ENCODE measurements at places on chromosomes 16 and 17.
A peak's percentile ranks its signal among the peaks of the same experiment; 100 is the strongest.

- DNase-seq, result no peak
These were observed 22.5 kb downstream of the ATPAF2 start for GRCh38 chr17:18016426-18016825.

DNA sequence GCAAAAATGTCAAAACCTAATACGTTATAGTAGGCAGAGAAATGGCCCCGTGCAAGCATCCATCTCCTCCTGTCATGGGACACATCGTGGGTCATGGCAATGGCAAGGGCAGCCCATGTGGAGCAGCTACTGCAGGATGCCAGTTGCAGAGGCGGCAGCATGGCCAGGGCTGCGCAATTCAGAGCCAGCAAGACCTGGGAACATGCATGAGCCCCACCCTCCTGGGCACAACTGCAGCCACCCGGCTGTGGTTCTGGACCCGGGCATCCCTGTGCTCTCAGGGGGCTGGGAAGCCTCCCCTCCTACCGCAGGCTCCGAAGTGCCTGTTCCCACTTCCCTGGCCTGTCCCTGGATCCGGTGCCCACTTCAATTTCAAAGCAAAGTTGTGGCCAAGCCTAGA lies 203.6 kb downstream of the CPPED1 start:
- DNase-seq, result no peak

- DNase-seq, result peak; percentile 61
These were observed 913 bp downstream of the SLC13A5 start for GRCh38 chr17:6712058-6712853.

DNA sequence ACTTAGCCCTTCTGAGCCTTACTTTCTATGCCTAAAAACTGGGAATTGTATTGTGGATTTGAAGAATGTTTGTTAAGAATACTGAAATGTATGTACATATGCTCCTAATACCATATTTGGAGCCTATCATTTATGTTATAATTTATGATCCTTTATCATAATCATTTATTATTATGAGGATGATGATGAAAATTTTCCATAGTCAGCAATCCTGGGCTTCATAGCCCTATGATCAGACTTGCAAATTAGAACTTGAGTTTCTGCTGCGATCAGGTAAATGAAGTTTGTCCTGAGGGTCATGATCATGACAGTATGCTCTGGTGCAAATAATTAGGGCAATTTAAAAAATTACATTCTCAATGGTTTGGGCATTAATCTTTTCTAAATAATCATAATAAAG lies 147.4 kb downstream of the CA10 start:
- no peak for DNase-seq

DNA sequence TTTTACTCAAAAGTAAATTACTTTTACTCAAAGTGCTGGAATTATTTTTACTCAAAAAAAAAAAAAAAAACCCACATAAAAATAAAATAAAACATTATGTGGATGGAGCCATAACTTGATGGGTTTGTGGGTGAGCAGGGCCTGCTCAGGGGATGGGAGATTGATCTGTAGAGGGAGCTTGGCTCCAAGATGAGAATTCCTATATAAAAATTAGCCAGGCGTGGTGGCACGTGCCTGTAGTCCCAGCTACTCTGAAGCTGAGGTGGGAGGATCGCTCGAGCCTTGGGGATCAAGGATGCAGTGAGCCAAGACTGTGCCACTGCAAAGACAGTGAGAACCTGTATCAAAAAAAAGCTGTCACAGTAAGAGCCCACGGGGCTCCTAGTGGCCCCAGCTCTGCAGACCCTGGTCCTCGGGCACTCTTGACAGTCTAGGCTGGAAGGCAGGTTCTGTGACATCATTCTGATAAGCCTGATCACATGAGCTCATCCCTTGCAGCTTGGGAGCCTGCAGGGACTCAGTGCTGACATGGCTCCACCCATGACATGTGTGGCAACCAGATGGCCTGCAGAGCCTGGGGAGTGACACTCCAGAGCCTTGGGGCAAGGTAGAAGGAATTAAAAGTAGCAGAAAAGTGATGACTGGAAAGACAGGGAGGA lies 42.5 kb downstream of the ST3GAL2 start:
- peak; percentile 57 for DNase-seq

DNA sequence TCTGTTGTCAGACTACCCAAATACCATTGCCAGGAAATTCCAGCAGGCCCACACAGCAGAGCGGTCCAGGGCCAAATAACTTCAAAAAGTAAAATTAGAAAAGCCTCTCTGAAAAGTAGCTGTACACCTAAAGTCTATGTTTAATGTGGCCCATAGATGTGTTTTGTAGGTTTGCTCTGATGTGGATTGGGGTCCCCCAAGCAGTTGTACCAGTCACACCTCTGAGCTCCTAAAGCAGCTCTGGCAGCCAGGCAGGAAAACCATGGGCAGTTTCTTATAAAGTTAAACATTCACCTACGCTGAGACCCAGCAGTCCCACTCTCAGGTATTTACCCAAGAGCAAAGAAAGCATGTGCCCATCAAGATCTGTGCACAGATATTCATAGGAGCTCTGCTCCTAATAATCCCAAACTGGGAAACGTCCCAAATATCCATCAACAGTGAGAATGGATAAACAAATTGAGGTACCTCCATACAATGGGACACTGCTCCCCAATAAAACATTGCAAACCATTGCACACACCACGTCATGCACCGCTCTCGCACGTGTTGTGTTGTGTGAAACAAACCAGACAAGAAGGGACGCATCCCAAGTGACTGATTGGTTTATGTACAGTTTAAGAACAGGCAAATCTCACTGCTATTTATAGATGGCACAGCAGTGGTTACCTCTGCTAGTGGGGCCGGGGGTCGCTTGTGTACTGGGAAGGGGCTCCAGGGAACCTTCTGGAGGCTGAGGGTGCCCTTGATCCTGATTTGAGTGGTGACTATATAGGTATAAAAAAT lies 15.8 kb upstream of the PRM1 start:
- DNase-seq, result peak; percentile 15

DNA sequence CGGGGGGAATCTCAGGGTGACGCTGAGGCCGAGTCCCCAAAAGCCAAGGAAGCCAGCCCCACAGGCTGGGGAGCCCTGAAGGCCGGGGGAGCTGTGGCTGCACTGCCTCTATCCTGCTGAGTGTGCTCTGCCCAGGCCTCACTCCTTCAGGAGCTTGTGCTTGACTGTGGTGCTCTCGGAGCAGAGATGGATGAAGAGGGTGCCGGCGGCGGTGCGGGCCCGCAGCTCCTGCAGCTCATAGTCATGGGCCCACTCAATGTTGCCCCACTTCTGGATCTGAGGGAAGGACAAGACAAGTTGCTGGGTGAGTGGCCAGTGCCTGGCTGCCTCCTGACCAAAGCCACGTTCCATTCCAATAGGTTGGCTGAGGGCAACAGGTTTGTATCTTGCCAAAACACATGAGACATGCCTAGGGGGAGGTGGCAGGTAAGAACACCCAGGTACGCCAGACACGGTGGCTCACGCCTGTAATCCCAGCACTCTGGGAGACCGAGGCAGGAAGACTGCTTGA lies 20.5 kb downstream of the ATPAF2 start:
- DNase-seq, result no peak

DNA sequence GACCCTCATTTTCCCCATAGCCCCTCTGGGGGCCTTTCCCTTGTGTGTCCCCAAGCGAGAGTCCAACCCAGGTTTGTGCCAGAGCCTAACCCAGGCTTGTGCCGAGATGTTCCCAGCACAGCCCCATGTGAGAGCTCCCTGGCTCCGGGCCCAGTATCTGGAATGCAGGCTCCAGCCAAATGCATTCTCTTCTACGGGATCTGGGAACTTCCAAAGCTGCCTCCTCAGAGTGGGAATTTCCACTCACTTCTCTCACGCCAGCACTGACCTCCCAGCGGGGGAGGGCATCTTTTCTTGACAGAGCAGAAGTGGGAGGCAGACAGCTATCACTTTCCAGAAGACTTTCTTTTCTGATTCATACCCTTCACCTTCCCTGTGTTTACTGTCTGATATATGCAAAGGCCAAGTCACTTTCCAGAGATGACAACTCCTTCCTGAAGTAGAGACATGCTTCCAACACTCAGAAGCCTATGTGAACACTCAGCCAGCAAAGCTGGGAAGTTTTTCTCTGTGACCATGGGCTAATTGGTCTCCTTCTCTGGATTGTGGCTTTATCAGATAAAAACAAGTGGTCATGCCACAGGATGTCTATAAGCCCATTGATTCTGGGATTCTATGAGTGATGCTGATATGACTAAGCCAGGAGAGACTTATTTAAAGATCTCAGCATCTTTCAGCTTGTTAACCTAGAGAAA lies 2.5 kb upstream of the CCL2 start:
- DNase-seq, result peak; percentile 63

DNA sequence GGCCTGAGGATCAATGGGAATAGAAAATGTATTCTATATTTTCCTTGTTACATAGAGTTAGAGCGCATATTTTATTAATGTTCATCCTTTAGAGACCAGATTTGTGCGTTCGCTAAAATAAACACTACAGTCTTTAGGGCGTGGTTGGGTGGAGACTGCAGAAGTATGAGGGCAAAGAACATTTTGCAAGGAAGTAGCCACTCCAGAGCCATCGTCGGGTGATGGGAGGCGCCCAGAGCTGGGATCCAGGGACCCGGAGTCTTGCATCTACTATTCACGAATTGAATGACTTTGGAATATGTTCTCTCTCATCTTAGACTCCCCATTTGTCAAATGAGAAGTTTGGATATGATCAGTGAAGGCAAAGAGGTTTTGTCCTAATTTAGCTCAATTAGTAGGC lies 154.2 kb upstream of the IRX6 start:
- no peak for DNase-seq

DNA sequence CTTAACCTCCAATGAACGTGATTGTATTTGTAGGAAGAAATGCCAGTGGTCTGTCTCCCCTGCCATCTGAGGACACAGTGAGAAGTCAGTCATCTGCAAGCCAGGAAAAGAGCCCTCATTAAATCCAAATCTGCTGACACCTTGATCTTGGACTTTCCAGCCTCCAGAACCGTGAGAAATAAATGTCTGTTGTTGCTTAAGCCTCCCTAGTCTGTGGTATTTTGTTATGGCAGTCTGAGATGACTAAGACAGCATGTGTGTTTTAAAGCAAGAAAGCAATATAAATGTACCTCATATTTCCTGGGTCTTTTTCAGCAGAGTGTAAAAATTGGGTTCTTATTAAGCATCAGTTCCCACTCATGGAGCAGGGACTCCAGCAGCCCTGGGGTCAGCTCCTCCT lies 177.9 kb upstream of the NLRP1 start:
- DNase-seq, result no peak

- no peak for DNase-seq
These were observed 11.3 kb downstream of the OSBPL7 start for GRCh38 chr17:47810200-47810821.
